ENCODE measurements at places on chromosomes 16 and 17.

- DNase-seq = no peak
Observed at GRCh38 chr17:72658675-72659074, 433.8 kb downstream of the SLC39A11 start.

- DNase-seq = no peak
Observed at GRCh38 chr17:72117535-72118334, 3.1 kb upstream of the SOX9 start.

DNA sequence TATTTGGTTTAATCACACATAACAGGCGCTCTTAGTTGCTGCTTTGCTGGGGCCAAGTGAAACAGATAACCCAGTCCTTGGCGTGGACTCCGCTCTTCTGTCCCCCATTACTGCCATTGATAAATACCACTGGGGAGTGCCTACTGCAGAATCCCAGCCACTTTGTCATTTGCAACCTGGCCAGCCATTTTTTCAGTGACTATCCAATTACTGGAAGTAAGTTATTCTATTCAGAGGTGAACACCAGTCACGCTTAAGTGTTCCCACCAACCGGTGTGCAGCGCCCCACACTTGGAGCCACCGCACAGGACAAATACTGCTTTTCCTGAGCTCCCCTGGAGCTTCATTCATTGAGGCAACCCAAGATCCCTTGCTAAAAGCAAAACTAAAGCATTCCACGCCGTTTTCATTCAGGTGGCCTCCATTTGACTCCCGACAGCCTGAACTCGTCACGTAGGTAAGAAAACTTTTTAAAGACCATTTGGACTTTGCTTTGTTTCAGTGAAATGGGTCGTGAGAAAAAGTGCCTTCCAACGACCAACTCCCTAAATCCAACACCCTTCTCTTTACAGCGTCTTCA is 1.8 kb downstream of the USP7 start:
- DNase-seq = peak; percentile 20

- DNase-seq = no peak
Observed at GRCh38 chr16:79735271-79735670, 134.7 kb upstream of the MAF start.

DNA sequence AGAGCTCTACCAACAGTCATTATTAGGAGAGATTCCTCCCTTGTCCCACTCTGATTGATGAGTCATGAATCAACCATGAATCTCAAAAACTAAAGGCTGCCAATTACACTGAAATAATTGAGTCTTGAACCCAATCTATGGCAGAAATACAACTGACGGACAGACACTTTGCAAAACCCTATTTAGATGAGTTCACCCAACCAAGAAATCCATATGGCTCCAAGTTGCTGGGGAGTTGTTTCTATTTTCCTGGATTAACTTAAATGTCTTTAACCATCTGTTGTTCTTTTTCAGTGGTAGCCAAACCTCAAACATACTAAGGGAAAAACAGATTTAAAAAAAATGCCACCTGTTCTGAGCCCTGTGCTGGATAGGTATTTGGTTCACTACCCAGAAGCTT is 151.0 kb downstream of the SHISA9 start:
- no peak for DNase-seq

- DNase-seq = no peak
Observed at GRCh38 chr17:1082579-1082978, 85.7 kb downstream of the TIMM22 start.

DNA sequence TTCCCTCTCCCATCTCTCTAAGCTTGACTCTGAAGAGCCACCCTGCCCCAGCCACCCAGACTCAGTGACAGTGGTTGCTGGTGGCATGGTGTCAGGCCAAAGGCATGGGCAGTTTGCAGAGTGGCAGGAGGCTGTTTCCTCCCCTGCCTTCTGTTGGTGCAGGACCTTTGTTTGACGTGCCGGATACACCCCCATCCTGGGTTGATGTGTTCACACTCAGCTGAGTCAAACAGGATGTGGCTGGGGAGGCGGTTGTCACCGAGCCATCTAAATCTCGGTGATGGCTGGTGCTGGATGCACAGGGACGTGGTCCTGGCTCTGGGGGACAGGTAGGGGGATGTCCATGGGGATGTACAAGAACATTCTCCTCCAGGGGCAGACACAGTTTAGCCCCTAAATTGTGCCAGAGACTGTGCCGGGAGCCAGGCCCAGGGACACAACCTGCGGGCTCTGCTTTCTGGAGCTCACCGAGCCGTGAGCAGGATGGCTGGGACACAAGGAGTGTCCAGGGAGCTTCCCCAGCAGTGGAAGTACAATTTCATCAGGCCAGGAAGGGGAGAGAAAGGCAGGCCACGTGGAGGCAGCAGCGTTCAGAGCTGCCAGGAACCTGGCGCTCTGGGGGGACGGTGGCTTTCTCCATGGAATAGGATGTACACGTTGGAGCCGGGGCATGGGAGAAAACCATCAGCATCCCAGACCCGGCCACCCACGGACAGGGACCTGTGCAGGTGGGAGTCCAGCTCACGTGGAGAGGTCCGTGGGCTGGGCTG is 264.2 kb downstream of the SEC14L1 start:
- DNase-seq = peak; percentile 95

DNA sequence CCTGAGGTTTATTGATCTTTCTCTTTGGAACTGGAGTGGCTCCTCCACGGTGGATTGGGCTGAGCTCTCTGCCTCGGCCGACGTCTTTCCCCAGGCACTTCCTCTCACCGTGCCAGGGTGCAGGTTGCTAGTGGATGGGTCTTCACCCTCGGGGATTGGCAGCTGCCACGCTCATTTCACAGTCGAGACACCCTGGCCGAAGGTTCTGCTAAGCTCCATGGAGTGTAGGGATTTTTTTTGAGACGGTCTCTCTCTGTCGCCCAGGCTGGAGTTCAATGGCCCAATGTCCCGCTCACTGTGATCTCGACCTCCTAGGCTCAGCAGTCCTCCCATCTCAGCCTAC is 280.8 kb downstream of the SEC14L1 start:
- no peak for DNase-seq

DNA sequence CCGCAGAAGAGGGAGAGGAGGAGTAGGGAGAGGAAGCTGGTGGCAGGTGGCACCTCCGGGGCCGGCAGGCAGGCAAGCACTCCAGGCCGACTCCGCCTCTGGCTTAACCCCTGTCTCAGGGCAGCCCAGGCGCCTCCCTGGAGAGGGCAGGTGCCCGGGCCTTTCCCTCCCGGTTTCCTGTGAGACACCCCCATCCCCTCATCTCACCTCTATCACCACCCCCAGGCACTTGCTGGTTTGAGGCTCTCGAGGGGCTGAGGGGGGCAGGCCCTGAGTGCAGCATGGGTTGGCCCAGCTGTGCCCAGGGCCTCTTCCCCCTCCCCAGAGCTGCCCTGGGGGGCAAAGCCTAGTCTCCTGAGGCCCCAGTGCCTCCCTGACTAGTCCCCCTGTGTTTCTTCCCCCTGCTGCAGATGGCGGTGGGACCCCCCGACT is 6.0 kb downstream of the DOC2A start:
- DNase-seq = no peak

DNA sequence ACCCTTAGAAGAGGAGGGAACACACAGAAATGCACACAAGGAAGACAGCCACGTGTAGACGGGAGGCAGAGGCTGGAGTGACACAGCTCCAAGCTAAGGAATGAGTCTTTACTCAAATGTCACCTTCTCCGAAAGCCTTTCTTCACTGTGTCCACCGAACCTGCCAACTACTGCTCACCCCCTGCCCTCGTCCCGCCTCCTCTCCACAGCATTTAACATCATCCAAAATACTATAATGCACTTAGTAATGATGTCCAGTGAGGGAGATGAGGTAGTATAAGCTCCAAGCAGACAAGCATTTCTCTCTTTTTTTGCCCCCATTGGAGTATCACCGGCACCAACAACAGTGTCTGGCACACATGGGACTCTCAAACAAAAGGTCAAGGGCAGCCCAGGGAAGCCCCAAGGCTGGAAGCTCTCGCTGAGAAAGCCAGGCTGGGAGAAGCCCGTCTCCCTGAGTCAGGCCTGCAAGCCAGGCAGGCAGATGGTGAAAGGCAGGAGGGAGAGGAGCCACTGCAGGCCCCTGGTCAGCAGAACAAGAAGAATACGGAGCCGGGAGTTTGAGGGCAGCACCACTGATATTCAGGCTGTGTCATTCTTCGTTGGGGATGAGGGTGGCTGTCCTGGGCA is 25.9 kb downstream of the ZFHX3 start:
- DNase-seq = no peak

DNA sequence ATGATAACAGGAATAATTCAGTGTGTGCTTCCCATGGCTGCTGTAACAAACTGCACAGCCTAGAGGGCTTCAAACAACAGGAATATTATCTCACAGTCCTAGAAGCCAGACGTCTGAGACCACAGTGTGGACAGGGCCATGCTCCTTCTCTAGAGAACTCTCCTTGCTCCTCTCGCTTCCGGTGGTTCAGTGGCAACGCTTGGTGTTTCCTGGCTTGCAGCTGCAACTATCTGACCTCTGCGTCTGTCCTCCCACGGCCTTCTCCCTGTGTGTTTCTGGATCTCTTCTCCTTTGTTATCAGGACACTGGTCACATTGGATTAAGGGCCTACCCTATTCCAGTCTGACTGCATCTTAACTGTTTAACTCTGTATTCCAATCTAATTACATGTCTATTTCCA is 414.3 kb downstream of the MAF start:
- DNase-seq = no peak
